T-helper 1 cell (primary cell): ENCODE measurements at places on chromosomes 13 and 19.

DNA sequence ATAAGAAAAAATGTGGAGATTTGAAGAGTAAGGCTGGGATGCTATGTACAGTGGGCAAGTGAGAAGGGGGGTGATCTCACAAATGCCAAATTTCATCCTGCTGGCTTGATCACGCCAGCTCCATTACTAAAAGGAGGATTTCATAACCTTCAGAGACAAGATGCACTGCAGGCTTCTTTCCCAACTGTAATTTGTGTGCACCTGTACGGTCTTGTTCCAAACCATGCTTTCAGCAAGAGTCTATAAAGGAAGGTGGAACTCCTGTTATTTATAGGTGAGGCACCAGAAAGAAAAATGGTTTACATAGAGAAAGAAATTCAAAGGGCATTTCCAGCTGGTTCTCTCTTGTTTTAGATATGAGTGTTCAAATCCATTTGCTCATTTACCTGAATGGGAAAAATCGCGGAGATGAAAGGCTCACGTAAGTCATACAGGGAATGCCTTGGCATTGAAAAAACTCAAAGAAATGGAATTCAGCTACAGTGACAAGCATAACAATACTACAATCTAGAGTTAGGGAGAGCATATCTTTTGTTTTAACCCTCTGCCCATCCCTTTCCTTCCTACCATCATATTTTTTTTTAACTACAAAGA is 13.3 kb downstream of the EFNB2 start:
- no peak for DNase-seq

DNA sequence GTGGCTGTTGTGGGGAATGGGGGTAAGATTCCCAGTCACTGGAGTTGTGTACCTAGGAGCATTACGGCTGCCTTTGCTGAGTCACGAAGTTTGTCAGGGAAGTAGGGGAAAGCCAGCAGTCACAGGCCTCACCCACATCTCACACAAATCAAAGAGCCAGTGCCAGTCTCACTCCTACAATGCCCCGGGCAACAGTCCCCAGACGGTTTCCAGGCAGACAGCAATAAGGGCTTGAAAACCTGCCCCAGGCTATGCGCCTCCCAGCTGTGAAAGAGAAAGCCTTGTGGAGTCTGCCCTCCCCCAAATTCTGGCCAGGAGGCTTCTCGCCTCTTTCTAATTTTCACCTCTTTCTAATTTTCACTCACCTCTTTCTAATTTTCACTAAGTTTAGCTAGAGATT is 142.3 kb upstream of the EDNRB start:
- DNase-seq, result no peak

- DNase-seq, result no peak
Observed at GRCh38 chr19:4542896-4543841, 3.3 kb upstream of the LRG1 start.

- no peak for DNase-seq
Observed at GRCh38 chr19:9641810-9642209, 20.8 kb upstream of the ZNF561 start.

DNA sequence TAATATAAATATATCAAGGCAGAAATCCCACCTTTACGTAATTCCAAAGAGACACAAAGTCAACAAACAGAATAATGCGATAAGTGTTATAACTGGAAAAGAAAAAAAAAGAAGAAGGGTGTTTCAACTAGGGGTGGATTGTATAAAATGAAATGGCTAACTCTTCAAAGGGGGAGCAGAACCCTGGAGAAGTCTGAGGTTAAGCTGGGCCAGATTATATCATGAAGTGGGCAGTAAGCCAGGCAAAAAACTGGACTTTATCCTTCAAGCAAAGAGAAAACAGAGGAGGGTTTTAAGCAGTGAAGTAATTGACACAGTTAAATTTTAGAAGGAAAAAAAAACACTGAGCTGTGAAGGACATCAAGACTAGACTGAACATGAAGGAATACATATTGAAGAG is 41.9 kb downstream of the TBC1D4 start:
- DNase-seq, result no peak

DNA sequence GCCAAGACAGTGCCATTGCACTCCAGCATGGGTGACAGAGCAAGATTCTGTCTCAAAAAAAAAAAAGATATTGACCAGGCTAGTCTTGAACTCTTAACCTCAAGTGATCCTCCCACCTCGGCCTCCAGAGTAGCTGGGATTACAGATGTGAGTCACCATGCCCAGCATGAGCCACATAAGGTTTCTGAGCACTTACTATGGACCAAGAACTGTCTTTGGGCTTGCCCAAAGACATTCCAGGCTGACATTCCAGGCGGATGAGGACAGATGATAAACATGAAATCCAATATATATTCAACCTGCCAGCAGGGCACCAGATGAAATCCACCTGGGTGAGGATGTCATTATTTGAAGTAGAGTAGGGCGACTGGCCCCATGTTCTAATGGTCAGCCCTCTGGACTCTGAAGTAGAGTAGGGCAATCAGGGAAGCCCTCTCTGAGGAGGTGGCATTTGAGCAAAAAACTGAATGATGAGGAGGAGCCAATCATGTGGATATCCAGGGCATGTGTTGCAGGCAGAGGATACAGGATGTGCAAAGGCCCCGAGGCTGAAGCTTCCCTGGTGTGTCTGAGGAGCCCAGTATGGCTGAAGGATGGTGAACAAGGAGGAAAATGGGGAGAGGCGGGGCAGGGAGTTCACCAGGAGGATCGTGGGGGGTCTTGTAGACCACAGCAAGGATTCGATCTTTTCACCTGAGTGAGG is 4.0 kb downstream of the C19orf38 start:
- no peak for DNase-seq

DNA sequence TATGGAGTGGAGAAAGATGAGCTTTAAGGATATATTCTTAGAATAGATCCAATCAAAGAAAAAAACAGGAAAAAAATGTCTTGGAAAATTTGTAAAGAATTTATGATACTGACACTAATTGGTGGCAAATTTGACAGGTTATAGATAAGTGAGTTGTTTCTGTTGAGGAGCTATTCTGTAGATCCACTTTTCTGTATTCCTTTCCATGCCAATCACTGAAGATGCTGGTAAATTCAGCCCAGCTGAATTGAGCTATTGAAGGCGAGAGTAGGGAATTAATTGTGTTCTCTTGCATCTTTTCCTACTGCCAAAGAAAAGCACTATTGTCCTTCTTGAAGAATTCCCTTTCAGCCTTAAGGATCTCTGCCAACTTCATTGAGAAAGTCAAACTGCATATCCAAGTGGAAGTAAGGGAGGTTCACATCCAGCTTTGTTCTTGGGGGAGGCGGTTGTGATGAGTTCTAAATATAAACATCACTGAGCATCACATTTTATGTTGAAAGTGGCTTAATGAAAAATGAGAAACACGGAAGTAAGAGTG is 113.1 kb downstream of the PCDH9 start:
- DNase-seq, result no peak

- DNase-seq, result no peak
Observed at GRCh38 chr13:66624302-66624701, 605.8 kb downstream of the PCDH9 start.

GRCh38 chr13:41601718-41602445 is 144.5 kb downstream of the RGCC start:
- DNase-seq, result no peak

GRCh38 chr19:16366433-16367260 is 42.0 kb downstream of the KLF2 start:
- no peak for DNase-seq

GRCh38 chr13:108700422-108701170 is 71.2 kb downstream of the MYO16 start:
- DNase-seq, result no peak

GRCh38 chr13:51771418-51772104 is 32.4 kb downstream of the DHRS12 start:
- no peak for DNase-seq

DNA sequence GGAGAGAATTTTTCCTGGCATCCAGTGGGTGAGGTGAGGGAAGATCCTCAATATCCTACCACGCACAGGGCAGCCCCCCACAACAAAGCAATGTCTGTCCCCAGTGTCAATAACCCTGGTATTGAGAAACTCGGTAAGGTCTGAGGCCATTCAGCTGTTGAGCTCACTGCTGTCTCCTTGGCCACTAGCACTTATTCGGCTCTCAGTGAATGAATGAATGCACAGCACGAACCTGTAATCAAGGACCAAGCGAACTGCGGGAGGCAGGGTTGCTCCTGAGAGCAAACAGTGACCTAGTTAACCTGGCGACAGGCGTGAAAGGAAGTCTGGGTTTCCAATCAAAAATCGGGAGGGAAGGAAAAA is 640 bp downstream of the ZSCAN5A start:
- DNase-seq, result no peak

- no peak for DNase-seq
Observed at GRCh38 chr19:50359328-50359818, 6.1 kb downstream of the NAPSA start.

- DNase-seq, result no peak
Observed at GRCh38 chr19:16200038-16201010, 2.6 kb downstream of the AP1M1 start.

GRCh38 chr13:112752711-112753541 is 63.1 kb downstream of the ATP11A start:
- DNase-seq, result no peak

DNA sequence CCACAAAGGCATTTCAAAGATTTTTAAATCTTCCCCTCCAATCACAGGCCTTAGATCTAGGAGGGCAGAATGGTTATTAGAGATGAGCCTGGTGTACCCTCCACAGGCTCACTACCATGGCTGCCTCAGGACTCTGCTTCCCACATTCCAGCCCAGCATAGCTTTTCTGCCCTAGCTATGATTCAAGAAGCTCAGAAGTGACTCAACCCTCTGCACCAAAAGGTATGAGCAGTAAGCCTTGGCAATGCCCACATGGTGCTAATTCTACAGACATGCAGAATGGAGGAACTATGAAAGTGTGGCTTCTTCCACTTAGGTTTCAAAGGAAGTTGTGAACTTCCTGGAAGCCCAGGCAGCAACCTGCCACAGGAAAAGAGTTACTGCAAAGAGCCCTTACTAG is 786.2 kb downstream of the SLITRK6 start:
- no peak for DNase-seq

DNA sequence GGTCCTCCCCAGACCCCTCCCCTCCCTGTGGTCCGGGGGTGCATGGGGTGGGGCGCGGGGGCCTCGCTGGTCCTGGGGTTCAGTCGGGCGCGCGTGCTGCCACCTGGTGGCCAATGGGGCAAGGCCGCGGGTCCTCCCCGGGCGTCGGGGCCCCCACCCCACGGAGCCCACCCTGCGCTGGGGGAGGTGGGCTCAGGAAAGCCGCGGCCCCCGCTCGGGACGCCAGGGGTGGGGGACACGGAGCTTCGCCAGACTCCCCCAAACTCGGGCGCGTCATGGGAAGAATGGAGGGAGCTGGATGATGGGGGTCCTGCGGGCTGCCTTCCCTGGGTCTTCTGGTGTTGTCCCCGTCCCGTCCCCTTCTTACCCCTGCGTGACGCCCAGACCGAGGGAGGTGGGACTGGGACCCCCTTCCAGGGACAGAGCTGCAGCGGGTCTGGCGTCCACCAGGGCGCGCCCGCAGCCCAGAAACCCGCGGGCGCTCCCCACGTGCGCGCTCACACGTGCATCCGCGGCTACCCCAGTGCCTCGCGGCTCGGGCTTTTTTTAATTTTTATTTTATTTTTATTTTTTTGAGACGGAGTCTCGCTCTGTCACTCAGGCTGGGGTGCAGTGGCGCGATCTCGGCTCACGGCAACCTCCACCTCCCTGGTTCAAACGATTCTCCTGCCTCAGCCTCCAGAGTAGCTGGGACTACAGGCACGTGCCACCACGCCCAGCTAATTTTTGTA is 19.8 kb upstream of the TCF3 start:
- peak; percentile 45 for DNase-seq

DNA sequence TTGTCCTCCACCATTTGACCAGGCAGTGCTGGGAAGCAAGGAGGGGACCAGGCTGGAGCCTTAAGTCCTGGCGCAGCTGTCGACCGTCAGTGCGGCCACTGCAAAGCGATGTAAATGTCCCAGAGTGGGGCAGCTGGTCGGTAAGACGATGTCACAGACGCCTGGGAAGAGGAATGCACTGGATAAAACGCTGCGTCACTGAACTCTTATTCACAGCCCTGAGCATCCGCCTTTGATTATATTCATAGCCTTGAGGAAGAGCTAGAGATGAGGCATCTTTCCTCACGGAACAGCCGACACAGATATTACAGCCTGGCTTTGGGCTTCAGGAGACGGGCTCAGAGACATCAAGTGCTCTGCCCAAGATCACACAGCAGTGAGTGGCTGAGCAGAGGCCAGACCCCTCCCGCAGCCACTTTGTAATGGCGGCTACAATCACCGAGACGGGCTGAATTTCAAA is 17.6 kb upstream of the TUBGCP3 start:
- no peak for DNase-seq

- DNase-seq, result no peak
Observed at GRCh38 chr19:3320354-3320670, 46.1 kb upstream of the NFIC start.

DNA sequence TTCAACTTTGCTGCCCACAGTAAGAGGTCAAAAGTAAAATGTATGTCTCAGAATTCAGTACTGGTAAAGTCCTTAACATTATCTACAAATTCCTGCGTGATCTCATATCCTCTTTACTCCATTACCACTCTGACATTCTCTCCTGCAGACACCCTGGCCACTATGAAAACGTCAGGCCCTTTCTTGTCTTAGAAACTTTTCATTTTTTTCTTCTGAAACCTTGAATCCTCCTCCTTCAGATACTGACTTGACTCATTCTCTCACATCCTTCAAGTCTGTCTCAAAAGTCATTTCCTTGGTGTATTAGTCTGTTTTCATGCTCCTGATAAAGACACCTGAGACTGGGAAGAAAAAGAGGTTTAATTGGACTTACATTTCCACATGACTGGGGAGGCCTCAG is 262.3 kb downstream of the POU4F1 start:
- DNase-seq, result no peak

- DNase-seq, result no peak
Observed at GRCh38 chr19:54707962-54708361, 16.3 kb upstream of the KIR3DL3 start.

DNA sequence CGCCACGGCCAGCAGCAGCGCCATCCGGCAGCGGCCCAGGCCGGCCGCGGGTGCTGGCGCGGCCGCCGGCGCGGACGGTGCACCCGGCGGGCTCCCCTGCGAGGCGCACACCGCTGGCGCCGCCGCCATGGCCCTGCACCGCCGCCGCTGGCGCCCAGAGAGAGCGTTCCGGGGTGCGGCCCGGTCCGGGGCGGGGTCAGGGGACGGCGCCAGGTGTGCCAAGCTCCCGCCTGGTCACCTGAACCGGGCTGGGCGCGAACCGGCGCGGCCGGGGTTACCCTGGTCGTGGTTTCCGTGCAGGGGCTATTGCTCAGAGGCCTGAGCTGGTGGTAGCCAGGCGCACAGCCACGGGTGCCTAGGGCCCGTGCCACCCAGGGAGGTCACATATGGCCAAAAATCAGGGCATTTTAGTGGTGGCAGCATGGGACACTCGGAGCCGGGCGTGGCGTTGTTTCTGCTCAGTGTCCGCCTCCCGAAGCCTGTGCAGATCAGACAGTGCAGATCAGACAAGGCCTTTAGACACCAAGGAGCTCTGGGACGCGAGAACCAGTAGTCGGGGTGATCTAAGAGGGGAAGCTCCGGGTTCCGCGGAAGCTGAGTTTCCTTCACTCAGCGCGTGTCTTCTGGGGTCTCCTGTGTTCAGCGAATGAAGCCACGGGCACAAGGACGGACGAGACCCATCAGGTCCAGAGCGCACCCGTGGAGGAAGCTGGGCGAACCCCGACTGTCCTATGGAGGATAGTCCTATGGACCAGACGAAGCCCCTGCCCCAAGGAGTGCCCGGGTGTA is at the start of gene TMEM238:
Gene TMEM238, minus strand, starts transcription at position 162 of the 789 bp plus-strand sequence. Its CDS starts 33 bp downstream, at position 129.
- no peak for DNase-seq
